Activated CD8-positive, alpha-beta T cell treated with anti-CD3 and anti-CD28 coated beads, Interleukin-2, amount 10 ng/mL, durations not matched to agents 7 days and 5 days (primary cell): ENCODE measurements at places on chromosomes 12 and 14. TPM values are rescaled to one million over a fixed set of nuclear protein-coding genes. Genes with fewer than 3 reads are reported as not detected.

GRCh38 chr14:49999146-49999761 is 106.4 kb downstream of the ARF6 start:
- DNase-seq = peak; percentile 90

- no peak for DNase-seq
These were observed 180.4 kb upstream of the ATP2B1 start for GRCh38 chr12:89889062-89889461.

DNA sequence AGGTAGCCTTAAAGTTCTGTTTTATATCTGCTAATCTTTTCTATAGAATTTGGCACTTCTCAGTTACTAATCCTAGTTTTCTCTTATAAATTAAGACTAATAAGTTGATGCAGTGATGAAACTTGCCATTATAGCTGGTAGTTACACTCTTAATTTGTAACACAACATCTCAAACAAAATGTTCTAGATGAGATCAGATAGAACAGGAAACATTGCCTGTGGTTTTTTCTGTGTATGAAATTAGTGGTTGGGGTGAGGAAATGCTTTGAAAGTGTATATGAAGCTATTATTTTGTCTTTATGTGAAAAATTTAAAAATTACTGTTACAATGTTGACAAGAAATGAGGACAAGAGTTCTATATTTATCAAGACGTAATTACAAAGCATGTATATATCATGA is 91.9 kb downstream of the PCNX1 start:
- no peak for DNase-seq

DNA sequence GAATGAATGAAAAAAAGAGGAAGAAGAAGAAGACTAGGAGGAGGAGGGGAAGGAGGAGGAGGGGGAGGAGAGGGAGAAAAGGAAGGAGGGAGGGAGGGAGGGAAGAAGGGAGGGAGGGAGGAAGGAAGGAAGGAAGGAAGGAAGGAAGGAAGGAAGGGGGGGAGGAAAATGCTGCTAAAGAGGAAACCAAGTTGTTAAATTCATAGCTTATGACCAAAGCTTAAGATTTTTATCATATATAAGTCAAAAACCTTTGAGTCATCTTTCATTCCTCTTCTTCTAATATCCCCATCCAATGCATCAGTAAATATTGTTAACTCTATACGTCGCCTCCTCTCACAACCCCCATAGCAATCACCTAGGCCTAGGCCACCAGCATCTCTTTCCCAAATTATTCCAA is 117.3 kb downstream of the SLC2A13 start:
- DNase-seq = no peak

- no peak for DNase-seq
These were observed 84.0 kb downstream of the TMCC3 start for GRCh38 chr12:94566345-94566744.

- no peak for DNase-seq
These were observed 468.9 kb upstream of the LRFN5 start for GRCh38 chr14:41137741-41138140.

- no peak for DNase-seq
These were observed 42.9 kb upstream of the STK38L start for GRCh38 chr12:27201169-27201568.

GRCh38 chr14:70538087-70538486 is 3.3 kb upstream of the ADAM20 start:
- no peak for DNase-seq

DNA sequence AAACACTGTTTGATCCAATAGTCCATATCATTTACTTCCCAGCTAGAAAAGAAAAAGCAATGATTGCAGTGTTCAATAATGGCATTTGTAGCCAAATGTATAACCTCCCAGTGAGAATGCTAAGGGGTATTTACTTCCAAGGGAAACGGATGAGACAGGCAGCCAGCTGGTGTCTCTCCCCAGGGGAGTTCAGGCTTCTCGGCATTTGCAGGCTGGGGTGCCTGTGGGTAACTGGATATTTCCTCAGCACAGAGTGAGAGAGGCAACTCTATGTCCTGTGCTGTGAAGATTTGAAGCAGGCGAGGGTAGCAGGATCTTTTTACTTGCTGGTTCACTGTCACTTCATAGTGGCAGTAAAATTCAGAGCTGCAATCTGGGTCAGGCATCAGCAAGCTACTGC is 1455.6 kb upstream of the TMEM132C start:
- DNase-seq = no peak

DNA sequence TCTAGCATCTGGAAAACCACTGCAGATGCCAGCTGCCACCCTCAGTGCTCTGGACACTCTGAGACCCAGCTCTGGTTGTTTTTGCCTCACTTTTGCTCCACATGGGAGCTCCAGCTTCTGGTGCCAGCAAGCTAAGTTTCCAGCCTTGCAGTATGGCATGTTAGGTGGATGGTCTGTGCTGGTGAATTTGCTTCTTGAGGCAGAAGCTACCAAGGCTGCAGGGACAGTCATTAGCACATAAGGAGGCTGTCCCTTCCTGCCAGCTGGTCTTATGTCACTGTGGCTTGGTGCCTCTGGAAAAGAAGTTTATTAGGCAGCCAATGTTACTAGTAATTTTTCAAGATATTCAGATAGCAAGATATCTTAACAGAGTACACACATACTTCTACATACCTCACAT is 64.2 kb upstream of the CSRP2 start:
- DNase-seq = no peak

GRCh38 chr12:109504068-109504467 is 26.6 kb downstream of the UBE3B start:
- DNase-seq = no peak

GRCh38 chr14:24080142-24080530 is 8.8 kb downstream of the CPNE6 start:
- DNase-seq = no peak

DNA sequence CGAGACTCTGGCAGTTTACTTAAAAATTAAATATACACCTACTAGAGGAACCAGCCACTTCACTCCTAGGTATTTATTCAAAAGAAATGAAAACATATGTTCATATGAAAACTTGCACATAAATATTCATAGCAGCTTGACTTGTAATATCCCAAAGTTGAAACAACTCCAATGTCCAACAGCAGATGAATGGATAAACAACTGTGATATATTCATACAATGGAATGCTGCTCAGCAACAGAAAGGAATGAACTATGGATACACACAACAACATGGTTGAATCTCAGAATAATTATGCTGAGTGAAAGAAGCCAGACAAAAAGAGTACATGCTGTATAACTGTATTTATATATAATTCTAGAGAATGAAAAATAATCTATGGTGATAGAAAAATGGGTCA is 53.4 kb upstream of the DACT1 start:
- DNase-seq = no peak

- DNase-seq = no peak
These were observed 227.3 kb downstream of the DPF3 start for GRCh38 chr14:72666610-72667009.

- DNase-seq = no peak
These were observed 28.2 kb downstream of the TTC7B start for GRCh38 chr14:90788031-90788430.

MMP17 gene
- total RNA-seq = not detected

WIF1 gene
- not detected for total RNA-seq

HDAC7 gene
- total RNA-seq = 180 TPM

KLRK1 gene
- 117 TPM for total RNA-seq

SERPINA12 gene
- not detected for total RNA-seq

IKZF4 gene
- total RNA-seq = 19.9 TPM

NKX2-1 gene
- not detected for total RNA-seq

NOS1 gene
- not detected for total RNA-seq
